ENCODE measurements at places on chromosomes 7 and 10.

DNA sequence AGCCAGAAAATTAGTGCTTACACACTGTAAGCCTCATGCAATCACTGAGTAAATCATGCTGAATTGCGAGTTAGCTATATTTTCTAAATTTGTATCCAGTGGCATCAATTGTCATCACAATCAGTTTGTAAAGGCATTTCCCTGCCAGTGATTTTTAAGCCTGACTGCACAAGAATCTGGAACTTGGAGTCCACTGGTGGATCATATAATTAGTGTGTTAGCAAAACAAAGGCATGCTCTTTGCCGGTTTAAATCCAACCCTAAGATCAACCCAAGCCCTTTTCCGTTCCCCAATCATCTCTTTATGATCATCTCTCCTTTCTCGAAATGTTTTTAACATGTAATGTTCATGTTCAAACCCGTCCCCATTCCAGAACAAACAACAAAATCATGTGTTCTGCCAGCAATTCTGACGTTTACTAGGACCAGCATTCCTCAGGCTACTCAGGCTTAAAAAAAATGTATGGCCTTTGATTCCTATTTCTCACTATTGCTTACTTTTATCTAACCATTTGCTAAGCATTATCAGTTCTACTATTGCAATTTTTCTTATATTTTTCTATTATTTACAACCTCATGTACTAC, 649.2 kb downstream of the SORCS1 start:
- no peak for DNase-seq

GRCh38 chr7:40499718-40500117, 364.9 kb downstream of the SUGCT start:
- no peak for DNase-seq

GRCh38 chr7:9120331-9120730, 686.9 kb downstream of the NXPH1 start:
- no peak for DNase-seq

DNA sequence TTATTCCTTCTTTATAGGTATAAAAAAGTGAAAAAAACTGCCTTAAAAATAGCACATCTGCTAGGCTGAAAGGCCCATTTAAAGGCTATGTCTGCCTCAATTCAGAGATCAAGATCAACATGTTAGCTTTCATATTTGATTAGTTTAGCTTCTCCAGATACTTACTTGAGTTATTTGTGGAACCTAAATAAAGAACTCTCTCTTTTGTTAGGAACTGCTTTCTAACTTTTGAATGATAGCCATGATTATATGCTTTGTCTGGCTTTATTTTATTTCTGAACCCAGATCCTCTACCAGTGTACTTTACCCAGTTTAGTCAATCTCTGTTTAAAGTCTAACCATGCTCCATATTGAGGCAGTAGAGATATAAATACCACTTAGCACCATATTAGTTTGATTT, 515.5 kb upstream of the SEMA3D start:
- DNase-seq = no peak

DNA sequence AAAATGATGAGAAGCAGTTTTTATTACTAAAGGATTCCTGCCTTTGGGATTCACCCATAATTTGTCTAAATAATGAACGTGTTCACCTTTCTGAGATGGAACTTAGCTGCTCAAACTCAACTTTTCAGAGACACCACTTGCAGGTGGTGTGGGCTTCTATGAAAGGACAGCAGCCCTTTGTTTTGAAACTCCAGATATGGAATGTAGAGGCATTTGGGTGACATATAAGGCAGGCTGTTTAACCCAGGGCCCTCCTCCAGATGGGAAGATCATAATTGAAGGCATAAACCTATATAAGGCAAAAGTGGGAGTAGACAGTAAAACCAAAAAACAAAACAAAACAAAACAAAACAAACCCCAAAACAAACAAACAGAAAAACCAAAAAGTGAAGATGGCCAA, 11.9 kb upstream of the HUS1 start:
- no peak for DNase-seq

GRCh38 chr7:69517985-69518704, 80.1 kb upstream of the AUTS2 start:
- DNase-seq = no peak

GRCh38 chr7:155298288-155298833, 683 bp downstream of the INSIG1 start:
- DNase-seq = no peak

GRCh38 chr10:57694956-57695608, 572.6 kb downstream of the IPMK start:
- DNase-seq = no peak

DNA sequence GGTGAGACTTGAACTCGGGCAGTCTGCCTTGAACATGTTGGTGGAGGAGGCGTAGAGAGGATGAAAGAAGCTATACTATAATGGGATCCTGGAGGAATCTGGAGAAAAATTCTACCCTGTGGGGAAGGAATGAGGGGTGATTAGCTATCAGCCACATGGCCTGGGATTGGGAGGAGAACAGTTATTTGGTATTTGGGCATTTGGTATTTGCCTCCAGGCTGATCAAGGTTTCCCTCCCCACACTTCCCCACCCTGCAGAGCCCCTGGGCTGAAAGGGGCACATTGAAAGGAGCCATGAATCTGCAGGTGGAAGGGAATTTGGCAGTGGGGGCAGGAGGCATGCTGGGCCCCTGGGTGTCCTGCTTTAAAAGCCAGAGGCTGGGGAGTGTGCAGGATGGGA, 235.3 kb downstream of the INHBA start:
- no peak for DNase-seq

DNA sequence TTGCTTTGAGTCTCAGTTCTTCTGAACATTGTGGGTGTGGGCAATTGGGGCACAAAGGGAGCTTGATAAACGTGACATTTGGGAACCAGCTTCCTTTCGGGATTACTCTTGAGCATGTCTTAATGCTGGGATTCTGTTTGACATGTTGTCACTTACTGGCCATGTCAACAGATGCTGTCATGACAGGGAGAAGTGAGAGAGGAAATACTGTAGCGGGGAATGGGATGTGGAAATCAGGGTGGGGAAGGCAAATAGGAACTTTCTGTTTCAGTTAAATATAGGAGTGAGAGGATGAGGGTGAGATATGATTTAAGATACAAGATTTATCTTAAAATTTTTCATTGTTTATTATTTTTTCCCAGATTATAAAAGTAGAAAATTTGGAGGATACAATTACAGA, 83.9 kb downstream of the SEC23IP start:
- no peak for DNase-seq

GRCh38 chr10:28248092-28248491, 54.8 kb downstream of the MPP7 start:
- no peak for DNase-seq

- DNase-seq = no peak
These were observed 3.1 kb upstream of the EVX1 start for GRCh38 chr7:27239387-27240014.

DNA sequence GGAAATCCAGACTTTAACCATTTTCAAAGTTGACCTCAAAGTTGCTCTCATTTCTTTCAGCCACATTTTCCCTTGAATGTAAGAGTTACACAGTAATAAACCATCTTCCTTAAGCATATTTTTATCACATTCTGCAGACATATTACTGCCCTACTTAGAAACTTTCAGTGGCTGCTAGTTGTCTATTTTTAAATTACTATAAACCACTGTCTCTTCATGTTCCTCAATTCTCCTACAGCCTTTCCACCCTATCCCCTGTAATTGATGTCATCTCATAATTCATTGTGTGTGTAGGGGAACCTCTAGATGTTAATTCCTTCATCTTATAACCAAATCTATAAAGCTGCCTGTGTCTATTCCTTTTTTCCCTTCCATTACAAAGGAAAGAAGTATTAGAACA, 78.1 kb upstream of the STRIP2 start:
- no peak for DNase-seq

DNA sequence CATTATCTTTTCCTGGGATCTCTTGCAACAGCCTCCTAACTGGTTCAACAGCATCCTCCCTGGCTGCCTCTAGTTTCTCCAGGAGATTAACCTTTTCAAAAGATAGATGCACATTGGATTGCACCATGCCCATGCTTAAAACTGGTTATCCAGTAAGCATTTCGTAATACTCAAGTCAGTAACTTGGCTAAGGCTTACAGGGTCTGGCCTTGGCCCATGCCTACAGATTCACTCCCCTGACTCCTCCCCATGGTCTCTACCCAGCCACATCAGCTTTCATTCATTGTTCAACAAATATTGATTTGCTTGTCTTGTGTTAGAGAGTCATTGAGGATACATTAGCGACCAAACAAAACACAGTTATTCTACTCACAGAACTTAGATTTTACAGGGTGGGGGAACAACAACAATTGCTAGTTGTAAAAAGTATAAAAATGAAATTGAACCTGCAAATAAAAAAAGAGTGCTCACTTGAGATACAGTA, 1.8 kb upstream of the KIF20B start:
- no peak for DNase-seq

DNA sequence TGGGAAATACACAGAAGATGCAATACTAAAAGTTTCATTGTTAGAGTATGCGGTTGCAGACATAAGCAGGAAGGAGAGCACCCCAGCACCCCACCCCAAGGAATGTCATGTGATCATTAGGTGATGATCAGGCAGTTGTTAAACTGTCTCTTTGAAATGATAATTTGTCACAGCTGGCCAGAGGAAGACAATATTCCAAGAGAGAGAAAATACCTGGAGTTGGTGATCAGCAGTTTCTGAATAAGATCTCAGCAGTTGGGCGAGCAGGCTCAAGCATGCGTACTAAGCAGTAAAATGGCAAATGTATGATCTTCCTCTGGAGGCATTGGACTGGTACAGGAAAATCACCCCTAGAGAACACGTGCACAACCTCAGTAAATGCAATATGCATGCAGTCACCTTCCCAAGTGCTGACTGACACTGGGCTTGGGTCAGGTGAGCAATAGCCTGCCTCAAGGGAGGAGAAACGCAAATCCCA, 250.1 kb upstream of the MBL2 start:
- no peak for DNase-seq

DNA sequence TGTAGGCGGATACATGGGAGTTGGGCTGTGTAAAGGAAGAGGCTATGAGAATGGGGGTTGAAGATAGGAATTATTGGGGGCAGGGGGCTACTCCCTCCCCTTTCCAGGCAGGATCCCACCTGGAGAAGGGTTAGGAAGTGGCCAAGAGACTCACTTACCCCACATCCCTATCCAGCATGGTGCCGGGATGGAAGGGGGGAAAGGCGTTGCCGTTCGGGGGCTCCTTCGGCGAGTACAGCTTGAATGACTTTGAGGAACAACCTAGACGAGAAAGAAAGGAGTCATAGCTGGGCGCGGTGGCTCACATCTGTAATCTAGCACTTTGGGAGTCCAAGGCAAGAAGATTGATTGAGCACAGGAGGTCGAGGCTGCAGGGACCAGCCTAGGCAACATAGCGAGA, 8.9 kb downstream of the LDB1 start:
- no peak for DNase-seq
